Heart right ventricle (tissue), 16 donors: ENCODE measurements at places on chromosomes 7 and 10.

DNA sequence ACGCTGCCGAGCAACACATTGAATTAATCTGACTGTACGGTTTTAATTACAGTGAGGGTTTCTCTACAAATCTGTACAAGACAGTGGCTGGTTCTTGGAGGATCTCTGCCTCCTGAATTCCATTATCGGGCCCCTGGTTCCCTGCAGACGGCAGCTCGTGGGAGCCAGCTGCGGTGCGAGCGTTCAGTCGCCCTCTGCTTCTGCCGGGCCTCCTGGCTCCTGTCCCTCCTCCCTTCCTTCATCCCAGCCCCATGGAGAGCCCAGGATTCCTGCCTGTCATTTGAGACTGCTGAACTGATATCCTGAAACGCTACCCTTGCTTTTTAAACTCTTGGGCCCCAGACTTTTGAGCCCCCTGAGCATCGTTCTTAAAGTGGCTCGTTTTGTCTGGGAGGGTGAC, 6.6 kb upstream of the DLX6 start:
- no peak overlapping the region for H3K4me3 ChIP-seq
- H3K4me1 ChIP-seq = peaks cover 12% of the 10 kb centered on the region
- peaks cover 100% of the 10 kb centered on the region for H3K27me3 ChIP-seq
- H3K27ac ChIP-seq = no peak overlapping the region
- no peaks in the 10 kb centered on the region for H3K36me3 ChIP-seq
- no peak for DNase-seq

- no peaks in the 10 kb centered on the region for H3K36me3 ChIP-seq
- DNase-seq = no peak
- peaks cover under 1% of the 10 kb centered on the region for H3K4me1 ChIP-seq
- H3K4me3 ChIP-seq = no peak overlapping the region
Observed at GRCh38 chr7:127820732-127821085, 168.7 kb downstream of the SND1 start.

- no peak overlapping the region for H3K4me3 ChIP-seq
- H3K36me3 ChIP-seq = no peaks in the 10 kb centered on the region
- H3K27me3 ChIP-seq = peaks cover 12% of the 10 kb centered on the region
- DNase-seq = peak; percentile 5
Observed at GRCh38 chr7:1283941-1284742, 51.5 kb downstream of the UNCX start.

DNA sequence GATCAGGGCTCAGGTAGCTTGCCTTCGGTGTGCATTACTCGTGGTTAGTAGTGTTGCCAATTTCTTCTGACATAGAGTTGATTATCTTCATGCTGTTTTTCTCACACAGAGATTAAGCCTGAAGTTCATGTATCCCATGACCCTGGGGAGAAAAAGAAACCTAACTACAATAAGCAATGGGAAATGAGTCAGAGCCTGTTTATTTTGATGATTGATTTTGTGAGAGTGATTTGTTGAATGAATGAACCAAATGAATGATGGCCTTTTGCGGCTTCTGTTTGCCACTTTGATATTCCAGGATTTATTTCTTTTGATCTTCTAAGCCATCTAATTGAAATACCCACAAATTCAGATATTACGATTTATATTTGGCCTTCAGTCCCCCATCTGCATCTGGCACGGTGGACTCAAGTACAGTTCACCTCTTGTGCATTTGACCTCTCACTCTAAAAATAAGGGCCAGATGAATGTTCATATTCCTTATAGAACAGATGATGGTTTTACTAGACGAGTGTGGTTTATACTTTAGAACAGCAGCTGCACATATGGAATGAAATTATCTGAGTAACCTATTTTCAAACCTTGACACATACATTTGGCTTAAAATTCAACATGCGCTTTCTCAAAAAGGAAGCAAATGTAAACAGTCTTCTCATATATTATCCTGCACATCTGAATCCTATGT, 110.7 kb downstream of the PLCE1 start:
- H3K36me3 ChIP-seq = no peaks in the 10 kb centered on the region
- no peaks in the 10 kb centered on the region for H3K27me3 ChIP-seq
- no peak overlapping the region for H3K27ac ChIP-seq
- DNase-seq = no peak

- DNase-seq = peak; percentile 44
- peak within 1 kb of the TSS; percentile 73 for H3K4me3 ChIP-seq
- H3K36me3 ChIP-seq = peaks cover 1% of the 10 kb centered on the region
- no peaks in the 10 kb centered on the region for H3K27me3 ChIP-seq
- peak within 1 kb of the TSS; percentile 94 for H3K27ac ChIP-seq
- H3K4me1 ChIP-seq = peaks cover 26% of the 10 kb centered on the region
Observed at GRCh38 chr7:43906331-43907010, at the start of gene URGCP. Gene URGCP (minus strand): TSS chr7:43906596. CDS start chr7:43906575, 21 bp downstream.

DNA sequence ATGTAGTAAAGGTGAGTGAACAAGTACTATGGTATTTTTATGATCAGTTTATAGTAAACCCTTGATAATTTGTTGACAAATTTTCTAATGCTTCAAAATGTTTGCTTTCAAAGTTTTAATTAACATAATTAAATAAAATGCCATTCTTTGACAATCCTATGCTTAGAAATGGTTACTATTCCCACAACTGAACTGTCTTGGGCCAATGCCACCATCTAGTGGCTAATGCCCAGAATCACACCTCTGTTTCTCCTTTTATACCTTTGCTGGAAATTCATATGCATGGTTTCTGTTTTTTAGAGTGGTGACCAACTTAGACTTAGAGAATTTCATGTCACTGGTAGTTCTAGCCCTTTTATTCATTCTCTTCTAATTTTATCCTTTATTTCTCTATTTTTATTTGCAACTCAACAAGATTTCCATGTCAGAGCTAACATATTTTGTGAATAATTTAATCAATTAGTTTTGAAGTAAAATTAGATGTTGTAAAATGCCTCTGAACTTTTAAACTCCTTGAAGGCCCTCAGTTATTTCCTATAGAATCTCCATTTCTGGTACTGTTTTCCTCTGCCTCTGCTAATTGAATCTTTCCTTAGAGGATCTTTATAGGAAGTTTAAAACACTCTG, 31.1 kb downstream of the PCGF5 start:
- H3K4me3 ChIP-seq = no peak overlapping the region
- DNase-seq = no peak
- H3K27ac ChIP-seq = no peak overlapping the region
- H3K27me3 ChIP-seq = no peaks in the 10 kb centered on the region
- peaks cover 3% of the 10 kb centered on the region for H3K36me3 ChIP-seq

DNA sequence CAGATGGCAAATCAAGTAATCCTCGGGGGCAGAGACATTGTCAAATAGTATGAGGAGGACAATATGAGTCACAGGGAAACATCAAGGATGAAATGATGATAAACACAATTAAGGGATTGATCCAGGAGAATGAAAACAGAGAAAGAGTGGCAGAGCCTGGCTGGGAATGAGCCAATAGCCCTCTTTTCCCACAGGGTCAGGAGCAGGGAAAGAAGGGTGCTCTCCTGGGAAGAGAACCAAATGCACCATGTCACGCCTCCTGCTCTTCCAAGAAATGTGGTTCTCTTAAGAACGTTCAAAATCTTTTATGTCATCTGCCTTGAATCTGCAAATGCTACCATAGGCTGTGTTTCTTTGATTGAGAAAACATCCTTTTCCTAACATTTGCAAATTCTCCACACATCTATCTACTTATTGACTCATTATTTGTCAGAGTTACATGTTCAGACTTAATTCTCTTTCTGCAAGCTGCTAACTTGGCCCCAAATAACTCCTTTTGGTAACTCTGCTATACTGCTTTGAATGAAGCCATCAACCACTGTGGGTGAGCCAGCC, 50.6 kb downstream of the HIPK2 start:
- H3K4me1 ChIP-seq = peaks cover 84% of the 10 kb centered on the region
- no peaks in the 10 kb centered on the region for H3K36me3 ChIP-seq
- H3K4me3 ChIP-seq = no peak overlapping the region
- peak overlapping the region; percentile 82 for H3K27ac ChIP-seq

DNA sequence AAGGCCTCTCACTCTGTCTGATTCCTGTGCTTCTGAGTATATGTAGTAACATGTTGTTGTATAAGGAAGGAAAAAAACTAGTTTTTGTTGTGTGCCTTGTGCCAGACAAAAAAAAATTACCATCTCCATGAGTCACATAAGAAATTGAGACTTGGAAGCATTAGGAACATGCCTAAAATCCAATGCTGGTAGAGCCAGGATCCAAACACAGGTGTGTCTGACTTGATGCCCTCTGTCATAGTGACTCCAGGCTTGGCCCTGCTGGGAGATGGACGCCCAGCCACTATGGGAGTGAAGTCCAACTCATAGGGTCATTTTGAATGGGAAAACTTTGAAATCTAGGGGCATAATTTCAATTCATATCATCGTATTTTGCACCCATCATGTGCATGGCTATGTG, 38.0 kb downstream of the PYROXD2 start:
- no peaks in the 10 kb centered on the region for H3K27me3 ChIP-seq
- DNase-seq = no peak
- H3K4me3 ChIP-seq = no peak overlapping the region
- no peak overlapping the region for H3K27ac ChIP-seq
